Ureter (tissue), 1 donor: ENCODE measurements at places on chromosomes 4 and X. TPM values are rescaled to one million over a fixed set of nuclear protein-coding genes. Genes with fewer than 3 reads are reported as not detected.

GRCh38 chrX:27132862-27133261 is 330.3 kb downstream of the PPP4R3C start:
- no peak for DNase-seq

DNA sequence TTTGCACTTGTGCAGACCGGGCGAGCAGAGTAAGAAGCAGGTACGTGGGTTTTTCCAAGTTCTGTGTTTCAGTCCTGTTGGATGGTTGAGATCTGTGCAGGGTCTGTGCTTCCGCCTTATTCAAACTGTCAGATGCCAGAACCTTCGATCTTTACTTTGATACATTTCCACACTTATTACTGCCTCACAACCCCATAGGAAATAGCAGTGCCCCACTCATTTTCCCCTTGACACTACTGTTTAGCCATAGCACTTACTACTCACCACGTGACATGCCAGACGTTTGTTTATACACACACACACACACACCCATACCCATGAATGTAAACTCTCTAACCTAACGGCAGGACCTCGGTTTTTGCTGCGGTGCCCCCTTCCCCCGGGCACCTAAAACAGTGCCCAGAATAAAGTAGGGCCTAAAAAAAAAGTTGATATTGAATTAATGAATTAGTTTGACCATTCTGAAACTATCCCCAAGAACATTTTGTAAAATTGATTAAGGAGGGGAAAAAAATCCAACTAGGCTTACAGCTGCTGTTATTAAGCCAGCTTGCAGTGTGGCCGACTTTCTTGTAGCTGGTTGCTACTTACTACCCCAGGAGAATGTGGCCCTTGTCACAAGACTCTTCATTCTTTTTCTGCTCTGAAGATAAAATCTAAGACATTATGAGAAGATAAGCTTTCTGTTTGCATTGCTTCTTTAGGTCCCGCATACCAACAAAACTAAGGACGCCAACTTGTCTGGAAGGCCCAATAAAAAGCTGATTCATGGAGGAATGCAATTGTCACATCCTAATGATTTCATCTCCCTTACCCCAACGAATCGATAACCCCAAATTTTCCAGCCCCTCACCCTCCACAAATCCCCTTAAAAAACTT is 704 bp upstream of the SEPSECS start:
- DNase-seq = no peak

GRCh38 chrX:30488092-30488491 is 89.5 kb downstream of the TASL start:
- DNase-seq = no peak

- DNase-seq = no peak
Observed at GRCh38 chr4:54104907-54105306, 4.9 kb downstream of the GSX2 start.

DNA sequence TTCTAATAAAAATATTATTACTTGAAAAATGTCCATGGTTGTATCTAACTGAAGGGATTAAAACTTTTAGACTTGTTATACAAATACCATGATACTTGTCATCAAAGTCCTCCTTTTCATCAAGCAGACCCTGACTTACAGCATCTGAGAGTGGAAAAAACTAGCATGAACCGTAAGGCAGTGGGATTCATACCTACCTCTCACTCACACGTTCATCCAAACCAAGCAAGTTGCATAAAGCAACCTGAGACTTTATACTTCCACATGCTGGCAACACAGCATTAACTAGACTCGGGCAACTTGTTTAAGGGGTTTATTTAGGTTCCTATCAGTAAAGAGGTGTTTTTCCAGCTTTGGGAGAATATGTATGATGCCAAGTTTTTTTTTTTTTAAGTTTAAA is 22.6 kb upstream of the TLR7 start:
- DNase-seq = no peak

Gene DSPP
- total RNA-seq = not detected

- DNase-seq = no peak
Observed at GRCh38 chrX:49901048-49901447, 21.3 kb upstream of the CLCN5 start.

Gene IL2
- 0.99 TPM for total RNA-seq

Gene GLRA2
- not detected for total RNA-seq

DNA sequence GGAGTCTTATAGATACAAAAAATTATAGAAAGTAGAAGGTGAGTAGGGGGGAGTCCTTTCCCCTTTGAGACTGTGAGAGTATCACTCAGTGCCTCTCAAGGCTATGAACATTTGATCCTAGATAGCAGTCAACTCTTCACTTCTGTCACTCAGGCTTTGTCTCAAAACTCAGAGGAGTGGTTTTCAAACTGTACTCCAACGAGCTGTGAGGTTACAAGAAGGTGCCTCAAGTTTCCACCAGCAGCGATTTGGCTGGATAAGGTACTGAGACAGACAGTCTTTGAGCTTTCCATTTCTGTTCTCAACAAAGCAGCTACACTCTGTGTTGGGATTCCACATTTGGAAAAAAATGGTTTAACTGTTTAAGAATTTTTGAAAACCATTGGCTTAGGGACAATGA is 48.0 kb upstream of the NDST3 start:
- no peak for DNase-seq

DNA sequence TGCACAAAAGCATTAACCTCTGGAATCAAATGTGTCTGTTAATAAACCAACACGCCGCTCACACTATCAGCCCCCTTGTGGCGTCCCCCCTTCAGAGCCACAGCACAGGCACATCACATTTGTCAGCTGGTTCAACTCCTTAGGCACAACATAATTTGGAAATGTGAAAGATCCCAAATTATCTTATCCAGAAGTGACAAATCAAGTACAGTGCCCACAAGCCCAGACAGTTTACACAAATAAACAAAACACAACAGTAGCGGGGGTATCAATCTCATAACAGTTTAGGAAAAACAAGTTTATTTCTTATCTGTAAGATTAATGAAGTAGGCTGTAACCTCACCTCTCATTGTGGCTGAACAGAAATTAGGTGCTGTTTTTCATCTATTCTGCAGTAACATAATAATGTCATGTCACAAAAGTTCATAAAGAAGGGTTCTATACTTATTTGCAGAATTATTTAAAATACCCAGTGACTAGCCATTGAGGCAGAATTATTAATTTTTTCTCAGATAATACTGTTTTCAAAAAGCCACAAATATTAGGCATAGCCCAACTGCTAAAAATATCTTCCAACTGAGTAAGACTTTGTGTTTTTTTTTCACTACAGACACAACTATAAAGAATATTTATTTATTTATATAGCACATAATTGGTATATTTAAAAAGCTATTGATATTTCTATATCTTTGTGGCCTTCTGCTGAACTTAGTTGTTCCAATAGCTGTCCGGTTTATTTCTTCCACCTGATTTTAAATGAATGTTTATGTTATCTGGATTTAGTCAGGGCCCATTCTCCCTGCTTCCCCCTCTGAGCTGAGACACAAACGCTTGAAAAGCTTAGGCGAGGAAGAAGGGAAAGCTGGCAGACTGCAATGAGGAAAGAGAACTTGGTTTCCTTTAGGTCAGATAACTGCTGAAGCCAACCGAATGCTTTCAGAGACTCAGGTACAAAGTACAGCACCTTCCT is 214.7 kb downstream of the QDPR start:
- DNase-seq = no peak

Gene HS6ST2
- total RNA-seq = 6.8 TPM

- DNase-seq = no peak
Observed at GRCh38 chr4:52260514-52261210, 209.6 kb downstream of the SPATA18 start.

GRCh38 chr4:153466949-153467896 is 1.1 kb downstream of the TMEM131L start:
- no peak for DNase-seq

Gene NHSL2
- 14.6 TPM for total RNA-seq

Gene SRPK3
- total RNA-seq = 2.7 TPM

Gene UGT2B15
- 0.47 TPM for total RNA-seq

GRCh38 chrX:26192204-26192603 is at the start of gene MAGEB6:
Gene MAGEB6, plus strand, starts transcription at chrX:26192440. Its CDS starts 1,407 bp downstream, at chrX:26193847.
- DNase-seq = no peak

- DNase-seq = no peak
Observed at GRCh38 chr4:137981277-137981676, 260.9 kb downstream of the SLC7A11 start.

GRCh38 chr4:16082426-16083240 is 1.2 kb downstream of the PROM1 start:
- DNase-seq = no peak

- DNase-seq = no peak
Observed at GRCh38 chr4:147355032-147355656, 125.8 kb upstream of the EDNRA start.
